ENCODE measurements at places on chromosomes 13 and 19. TPM values are rescaled to one million over a fixed set of nuclear protein-coding genes. Genes with fewer than 3 reads are reported as not detected.

DNA sequence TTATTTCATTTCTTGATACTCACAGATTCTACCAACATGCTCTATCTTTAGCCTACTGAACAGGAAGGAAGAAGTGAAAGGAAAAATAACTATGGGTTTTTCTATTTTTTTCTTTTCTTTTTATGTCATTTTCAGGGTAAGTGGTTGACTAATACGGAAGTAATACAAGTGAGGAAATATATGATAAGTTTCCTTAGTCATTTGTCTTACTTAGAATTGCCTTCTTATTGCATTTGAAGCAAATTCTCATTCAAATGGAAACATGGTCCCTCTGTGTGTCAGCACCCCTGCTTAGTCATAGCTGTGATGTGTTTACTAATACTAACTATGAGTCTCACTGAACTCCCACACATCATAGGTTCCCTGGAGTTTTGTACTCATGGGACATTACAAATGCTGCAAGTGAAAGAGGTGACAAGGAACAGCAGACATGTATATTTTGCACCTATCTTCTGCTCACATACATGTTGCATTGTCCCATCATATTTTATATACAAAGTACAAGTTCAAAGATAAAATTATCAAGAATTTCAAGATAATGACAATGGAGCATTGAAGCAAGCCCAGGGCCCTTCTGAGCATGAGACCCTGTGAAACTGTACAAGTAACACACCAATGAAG, 60.1 kb downstream of the DCT start:
- no peak for DNase-seq

- DNase-seq: no peak
Measured at GRCh38 chr19:18865106-18865972, 30.6 kb downstream of the CERS1 start.

- no peak for DNase-seq
Measured at GRCh38 chr13:94712812-94713560, 641 bp upstream of the SOX21 start.

DNA sequence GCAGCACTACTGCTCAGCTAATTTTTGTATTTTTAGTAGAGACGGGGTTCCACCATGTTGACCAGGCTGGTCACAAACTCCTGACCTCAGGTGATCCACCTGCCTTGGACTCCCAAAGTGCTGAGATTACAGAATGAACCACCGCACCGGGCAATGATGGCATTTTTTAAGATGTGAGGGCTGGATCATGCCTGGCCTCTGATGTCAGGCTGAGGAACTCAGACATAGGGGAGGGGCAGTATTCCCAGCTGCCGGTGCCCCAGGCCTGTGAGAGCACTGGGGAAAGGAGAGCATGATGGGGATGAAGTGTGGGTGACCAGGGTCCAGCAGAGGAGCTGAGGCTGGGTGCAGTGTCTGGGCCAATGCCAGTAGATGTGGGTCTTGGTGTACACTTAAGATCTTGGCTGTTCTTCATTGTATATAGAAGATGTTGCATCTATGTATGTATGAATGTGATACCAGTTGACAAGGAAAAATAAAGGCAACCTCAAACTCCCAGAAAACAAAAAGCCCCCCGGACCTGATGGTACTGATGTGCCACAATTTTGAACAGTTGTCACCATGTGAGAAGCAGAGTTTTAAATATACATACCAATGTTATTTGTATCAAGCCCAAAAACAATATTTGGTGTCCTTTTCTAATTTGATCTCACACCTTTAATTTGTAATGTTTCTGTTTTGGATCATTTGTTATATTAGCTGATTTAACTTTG, 3.4 kb upstream of the PLVAP start:
- no peak for DNase-seq

DNA sequence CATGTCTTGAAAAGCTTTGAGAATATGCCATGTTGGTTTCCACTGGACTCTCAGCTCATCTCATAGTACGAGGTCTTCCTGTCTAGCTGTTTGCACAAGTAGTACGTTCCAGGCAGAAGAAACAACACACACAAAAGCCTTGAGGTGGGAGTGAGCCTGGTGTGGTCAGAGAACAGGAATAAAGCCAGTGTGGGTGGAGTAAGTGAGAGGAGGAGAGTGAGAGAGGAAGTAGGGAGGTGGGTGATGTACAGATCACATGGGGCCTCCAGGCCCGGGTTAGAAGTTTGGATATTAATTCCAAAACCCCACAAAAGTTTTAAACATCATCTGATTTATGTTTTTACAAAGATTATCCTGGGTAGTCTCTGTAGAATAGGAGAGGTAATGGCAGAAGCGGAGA, 230.6 kb downstream of the MTUS2 start:
- no peak for DNase-seq

OR10H1 gene
- total RNA-seq: not detected

GRCh38 chr19:58067240-58067912, 8.3 kb downstream of the ZNF135 start:
- no peak for DNase-seq

ZNF43 gene
- 16.7 TPM for total RNA-seq

DNA sequence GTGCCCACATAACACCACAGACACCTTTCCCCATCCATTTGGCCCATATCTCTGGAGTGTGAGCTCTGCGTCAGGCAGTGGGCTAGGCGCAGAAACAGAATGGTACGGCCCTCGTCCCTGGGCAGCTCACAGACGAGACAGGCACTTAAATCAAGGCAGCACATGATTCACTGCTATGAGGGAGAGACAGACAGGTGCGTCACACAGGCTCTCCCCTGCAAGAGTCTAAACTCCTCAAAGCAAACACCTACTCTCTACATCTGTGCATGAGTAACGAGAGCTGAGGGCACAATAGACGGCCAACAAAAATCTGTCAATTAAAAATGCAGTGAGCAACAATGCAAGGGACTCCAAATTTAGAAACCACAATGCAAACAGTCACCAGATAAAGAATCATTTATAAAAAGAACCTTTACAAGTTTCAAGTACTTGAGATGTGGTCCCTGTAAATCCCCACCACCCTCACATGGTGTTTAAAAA, 348.9 kb downstream of the UQCRFS1 start:
- no peak for DNase-seq

GRCh38 chr19:14559916-14560775, 11.7 kb downstream of the NDUFB7 start:
- no peak for DNase-seq

LYPD5 gene
- total RNA-seq: 5.2 TPM

DNA sequence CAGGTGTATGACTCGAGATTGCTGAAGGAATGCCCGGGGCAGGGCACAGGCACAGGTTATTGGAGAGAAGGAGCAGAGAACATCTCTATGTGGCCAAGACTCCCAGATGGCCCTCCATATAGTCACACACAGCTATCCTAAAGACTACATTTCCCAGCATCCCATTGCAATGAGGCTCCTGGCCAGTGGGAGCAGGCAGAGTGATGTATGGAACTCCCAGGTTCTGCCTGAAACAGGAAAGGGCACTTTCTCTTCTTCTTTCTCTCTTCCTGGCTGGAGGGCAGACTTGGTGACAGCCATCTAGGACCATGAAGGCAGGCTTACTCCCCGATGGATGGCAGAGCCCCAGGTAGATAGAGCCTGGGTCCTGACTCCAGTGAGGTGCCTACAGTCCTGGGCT, 13.5 kb downstream of the PPP1R13L start:
- DNase-seq: no peak

SLC10A2 gene
- not detected for total RNA-seq

FUT3 gene
- 180 TPM for total RNA-seq

DNA sequence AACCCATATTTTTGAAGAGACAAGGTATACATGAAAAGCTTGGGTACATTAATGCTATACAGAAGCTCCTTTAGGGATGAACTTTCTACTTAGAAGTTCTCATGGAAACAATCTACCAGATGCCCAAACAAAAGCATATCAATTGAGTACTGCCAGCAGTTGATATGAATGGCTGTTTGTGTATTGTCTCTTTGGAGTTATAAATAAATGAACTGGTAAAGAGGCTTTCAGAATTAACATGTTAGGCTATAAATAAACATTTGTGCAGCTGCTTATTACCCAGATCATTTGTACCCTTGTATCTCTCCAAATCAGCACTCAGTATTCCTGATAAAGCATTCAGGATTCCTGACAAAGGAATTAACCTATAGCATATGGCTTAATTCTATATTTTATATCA, 418.9 kb downstream of the FGF14 start:
- no peak for DNase-seq

Data from transverse colon (tissue), 4 donors.